NCI-H526 treated with DMSO at 0.1 percent for 48 hours (cell line): ENCODE measurements at places on chromosomes 2 and 18.
A peak's percentile ranks its signal among the peaks of the same experiment; 100 is the strongest.

DNA sequence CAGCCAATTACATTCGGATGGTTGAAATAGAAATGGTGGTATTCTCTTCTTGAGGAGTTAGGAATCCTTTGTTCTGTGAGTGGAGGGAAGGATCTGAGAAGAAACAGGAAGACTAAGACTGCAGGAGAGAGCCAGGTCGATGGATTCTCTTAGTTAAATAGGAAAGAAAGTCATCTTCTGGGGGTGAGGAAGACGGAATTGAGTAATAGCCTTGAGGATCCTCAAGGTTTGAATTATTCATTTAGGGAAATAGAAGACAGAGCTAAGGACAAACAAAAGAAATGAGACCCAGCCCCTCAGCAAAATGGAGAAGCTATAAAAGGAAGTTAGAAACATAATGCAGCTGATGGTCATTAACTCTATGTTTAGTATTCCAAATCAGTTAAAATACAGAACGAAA is 1.8 kb downstream of the LAPTM4A start:
- DNase-seq: no peak

DNA sequence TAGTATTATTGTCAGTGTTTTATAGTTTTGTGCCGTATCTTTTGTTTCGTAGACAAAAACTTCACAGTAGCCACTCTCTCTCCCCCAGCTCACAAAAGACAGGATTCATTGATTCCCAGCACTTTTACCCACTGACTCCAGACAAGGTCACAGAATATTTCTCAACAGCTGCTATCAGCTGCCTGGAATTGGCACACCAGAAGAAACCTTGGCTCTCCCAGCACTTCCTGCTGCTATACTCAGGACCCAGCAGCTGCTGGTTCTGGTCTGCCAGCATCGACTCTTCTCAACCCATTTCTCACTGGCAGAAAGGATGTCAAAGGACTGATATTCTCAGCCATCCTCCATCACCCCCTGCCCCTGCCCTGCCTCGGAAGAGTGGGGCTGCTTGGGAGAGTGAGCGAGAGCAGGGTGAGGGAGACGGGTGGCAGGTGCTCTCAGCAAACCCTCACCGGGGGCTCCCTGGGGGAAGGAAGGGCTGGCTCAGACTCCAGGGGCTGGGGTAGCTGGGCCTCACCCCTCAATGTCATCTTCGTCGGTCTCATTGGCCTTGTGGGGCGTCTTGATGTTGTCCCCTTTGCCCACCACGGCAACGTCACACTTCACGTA is 6.1 kb upstream of the OTOF start:
- no peak for DNase-seq

GRCh38 chr2:172143817-172144216 is 41.1 kb upstream of the DLX2 start:
- DNase-seq: no peak

DNA sequence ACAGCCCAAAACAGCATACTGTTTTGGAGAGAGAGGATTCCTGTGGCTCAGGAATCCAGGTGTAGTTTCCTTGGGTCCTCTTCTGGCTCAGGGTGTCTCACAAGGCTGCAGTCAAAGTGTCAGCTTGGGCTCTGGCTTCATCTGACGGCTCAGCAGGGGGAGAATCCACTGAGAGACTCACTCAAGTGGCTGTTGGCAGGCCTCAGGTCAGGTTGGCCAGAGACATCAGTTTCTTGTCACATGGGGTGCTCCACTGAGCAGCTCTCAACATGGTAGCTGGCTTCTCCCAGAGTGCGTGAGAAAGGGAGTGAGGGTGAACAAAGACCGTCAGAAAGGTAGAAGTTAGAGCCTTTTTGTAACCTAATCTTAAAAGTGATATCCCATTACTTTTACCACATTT is 168.4 kb downstream of the SOCS6 start:
- DNase-seq: no peak

DNA sequence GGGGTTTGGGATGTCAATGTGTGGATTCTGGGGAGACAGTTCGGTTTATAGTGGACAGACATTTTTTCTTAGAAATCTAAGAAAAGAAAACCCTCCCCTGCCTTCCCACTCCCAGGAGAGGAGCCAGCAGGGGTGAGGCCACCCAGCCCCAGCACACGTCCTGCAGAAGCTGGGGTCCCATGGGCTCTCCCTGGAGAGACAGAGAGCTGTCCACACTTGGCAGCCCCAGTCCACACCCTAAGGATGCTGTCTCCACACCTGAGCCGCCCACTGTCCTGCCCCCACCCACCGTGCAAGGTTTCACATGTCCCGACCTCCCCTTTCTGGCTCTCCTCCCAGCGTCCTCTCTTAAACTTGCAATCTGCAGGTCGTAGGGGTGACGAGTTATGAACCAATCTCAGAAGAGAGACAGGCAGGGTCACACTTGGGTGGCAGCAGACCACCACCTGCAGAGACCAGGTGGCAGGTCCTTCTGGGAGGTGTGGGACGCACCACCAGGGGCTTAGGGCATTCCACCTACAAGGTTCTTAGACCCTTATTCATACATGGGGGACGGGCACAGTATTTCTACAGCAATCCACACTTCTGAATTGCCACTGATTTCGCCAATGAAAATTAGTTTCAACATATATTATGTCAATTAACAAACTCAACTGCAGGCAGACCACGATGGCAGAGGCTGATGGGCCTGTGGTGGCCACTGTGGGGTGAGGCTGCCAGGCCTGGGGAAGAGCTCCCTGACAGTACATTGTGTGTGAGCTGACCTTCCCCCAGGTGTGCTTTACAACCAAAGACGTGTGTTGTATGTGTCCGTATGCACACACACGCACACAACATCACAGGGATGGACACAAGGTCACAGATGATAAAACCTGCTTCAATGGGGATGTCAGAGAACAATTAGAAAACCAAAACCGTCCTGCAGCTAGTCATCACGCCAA is 158.5 kb downstream of the TPO start:
- no peak for DNase-seq

DNA sequence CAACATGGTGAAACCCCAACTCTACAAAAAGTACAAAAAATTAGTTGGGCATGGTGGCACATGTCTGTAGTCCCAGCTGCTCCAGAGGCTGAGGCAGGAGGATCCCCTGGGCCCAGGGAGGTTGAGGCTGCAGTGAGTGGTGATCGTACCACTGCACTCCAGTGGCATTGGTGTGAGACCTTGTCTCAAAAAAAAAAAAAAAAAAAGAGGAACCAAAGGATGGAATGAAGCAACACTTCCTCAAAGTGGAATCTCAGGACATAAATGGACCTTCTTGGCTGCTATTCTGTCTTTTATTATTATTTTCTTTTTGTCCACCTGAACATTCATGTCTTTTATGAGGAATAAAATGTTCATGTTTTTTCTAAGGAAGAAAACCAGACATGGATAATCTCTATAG is 13.7 kb downstream of the GEMIN6 start:
- DNase-seq: no peak

- DNase-seq: peak; percentile 48
Measured at GRCh38 chr2:95296880-95297487, at the start of gene KCNIP3. Gene KCNIP3 (plus strand): TSS chr2:95297347. CDS start chr2:95297439, 92 bp downstream.

GRCh38 chr18:44708451-44709083 is 27.9 kb downstream of the SETBP1 start:
- DNase-seq: no peak

DNA sequence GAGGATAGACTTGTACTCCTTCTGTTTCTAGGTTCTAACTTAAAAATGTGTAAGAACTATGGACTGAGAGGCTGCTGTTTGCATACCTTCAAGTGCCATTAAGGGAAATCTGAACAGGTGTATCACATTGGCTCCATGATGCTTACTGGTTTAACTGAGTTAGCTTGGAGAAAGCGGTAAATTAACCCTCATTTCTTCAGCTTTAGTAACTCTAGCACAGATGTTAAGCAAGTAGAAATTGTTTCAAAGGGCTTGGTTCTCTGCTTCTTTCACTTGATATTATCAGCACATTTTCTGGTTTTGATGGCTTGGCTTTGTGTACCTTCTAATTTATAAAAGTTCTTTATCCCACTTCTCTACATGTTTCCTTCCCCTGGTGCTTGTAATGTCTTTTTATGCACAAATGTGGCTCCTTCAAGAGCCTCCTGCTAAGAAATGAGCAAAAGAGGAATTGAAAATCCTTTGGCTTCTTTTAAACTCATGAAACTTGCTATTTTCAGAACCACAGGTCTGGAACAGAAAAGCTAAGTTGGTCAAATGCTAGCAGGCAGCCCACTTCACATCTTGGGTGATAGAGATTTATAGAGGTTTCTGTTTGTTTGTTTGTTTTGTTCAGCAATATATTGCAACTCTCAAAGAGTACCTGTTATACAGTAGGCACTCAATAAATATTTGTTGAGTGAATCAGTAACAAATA is 249.9 kb upstream of the THUMPD2 start:
- DNase-seq: no peak

- no peak for DNase-seq
Measured at GRCh38 chr2:45614330-45614729, 3.3 kb upstream of the SRBD1 start.

GRCh38 chr2:80706541-80706940 is 402.0 kb upstream of the LRRTM1 start:
- DNase-seq: no peak

DNA sequence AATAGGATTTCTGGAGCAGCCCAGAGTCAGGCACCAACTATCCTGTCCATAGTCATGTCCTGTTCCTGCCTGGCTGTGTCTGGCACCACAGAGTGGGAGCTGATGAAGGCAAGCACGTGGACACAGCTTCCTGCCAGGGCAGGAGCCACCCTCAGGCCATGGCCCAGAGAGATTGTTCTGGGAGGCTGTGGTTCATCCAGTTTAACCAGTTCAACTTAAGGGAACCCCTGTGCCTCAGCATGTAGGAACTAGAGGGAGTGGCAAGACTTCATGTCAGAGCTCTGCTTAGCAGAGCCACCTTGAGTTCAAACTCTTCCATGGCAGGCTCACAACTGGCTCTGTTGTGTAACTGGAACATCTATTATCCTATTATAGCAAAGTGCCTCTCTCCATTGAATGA is 73.2 kb upstream of the NCKAP5 start:
- DNase-seq: no peak

- peak; percentile 57 for DNase-seq
Measured at GRCh38 chr2:189709501-189710221, 35.2 kb downstream of the ANKAR start.

DNA sequence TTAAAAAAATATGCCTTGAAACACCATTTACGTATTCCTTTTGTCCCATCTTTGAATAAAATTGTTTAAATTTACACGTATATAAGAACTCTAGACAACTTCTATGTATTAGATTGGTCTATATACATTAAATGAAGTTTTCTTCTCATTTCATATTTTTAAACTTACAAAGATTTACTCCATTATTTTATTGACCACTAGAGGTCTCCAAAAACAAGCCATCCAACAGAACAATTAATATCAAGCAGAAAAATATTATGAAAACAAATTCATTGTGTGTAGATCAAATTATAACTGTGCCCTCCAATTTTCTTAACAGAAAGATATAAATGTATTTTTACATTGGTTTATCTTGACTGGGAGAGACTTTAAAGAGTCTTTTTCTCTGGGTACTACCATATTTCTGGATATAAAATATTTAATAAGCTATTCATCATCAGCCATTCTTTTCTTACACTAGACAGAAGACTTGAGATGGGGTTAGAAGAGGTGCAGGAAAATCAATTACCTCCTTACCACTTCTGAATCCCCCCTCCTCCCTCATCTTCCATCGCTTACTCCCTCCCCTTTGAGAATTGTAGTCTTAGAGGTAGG is 66.5 kb downstream of the DPP4 start:
- DNase-seq: no peak

DNA sequence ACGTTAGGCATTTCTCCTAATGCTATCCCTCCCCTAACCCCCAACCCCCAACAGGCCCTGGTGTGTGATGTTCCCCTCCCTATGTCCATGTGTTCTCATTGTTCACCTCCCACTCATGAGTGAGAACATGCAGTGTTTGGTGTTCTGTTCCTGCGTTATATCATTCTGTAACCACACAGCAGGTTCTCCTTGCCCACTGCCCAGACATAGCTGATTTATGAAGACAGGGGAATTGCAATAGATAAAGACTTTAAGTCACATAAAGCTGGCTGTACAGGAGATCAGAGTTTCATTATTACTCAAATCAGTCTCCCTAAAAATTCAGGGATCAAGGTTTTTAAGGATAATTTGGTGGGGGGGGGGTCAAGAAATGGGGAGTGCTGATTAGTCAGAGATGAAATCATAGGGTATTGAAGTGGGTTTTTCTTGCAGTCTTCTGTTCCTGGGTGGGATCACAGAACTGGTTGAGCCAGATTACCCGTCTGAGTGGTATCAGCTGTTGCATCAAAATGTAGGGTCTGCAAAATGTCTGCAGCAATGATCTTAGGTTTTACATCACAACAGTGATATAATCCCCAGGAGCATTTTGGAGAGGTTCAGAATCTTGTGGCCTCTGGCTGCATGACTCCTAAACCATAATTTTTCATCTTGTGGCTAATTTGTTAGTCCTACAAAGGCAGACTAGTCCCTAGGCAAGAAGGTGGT is 392.1 kb upstream of the KCNJ3 start:
- no peak for DNase-seq

DNA sequence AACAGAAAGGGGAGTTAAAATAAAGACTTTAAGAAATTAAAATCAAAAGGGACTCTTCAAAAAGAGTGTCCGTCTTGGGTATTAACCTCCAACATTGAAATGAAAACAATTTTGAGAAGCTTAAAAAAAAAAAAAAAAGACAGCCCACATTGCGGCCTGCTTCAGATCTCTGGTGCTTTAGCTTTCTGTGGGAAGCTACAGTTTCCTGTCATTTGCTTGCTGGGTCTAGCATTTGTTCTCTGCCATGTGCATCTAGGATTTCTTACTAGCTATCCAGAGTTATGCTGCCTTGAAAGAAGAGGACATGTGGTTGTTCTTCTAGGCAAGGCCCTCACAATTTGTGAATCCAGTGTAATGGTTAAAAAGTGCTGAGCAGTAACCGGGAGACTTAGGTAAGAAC is 375.3 kb downstream of the SLC4A3 start:
- no peak for DNase-seq

DNA sequence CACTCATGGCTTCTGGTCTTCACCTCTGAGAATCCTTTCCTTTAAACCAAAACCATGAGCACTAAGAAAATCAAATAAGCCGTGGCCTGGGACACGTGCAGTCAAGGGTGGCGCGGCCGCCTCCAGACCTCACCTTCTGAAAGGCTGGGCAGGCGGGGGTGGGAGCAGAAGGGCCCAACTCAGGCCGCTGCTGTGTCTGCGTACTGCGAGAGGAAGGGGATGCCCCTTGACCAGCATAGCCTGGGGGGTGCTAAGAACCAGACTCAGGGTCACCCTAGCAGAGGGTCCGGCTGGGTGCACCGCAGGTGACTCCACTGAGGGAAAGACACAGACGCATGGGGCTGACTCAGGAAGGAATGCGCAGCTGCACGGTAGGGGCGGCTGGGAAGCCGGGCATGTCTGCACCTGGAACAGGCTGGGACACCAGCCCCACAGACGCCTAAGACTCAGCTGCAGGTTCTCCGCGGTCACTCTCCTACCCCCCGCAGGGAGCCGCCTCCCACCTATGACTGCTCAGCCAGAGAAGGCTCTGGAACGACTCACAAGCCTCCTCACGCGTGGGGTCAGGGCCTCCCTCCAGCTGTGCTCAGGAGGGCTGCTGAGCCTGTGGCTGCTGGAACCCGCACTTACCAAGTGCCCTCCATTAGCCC is 432.4 kb upstream of the MYT1L start:
- DNase-seq: no peak
